DMS 273 treated with DMSO at 0.1 percent for 48 hours (cell line): ENCODE measurements at places on chromosomes 3 and 15.
A peak's percentile ranks its signal among the peaks of the same experiment; 100 is the strongest.

GRCh38 chr3:12686096-12686495, 22.2 kb upstream of the RAF1 start:
- no peak for DNase-seq

GRCh38 chr3:194330579-194330978, 20.5 kb downstream of the CPN2 start:
- no peak for DNase-seq

- no peak for DNase-seq
Observed at GRCh38 chr3:13529196-13530112, 19.5 kb upstream of the FBLN2 start.

DNA sequence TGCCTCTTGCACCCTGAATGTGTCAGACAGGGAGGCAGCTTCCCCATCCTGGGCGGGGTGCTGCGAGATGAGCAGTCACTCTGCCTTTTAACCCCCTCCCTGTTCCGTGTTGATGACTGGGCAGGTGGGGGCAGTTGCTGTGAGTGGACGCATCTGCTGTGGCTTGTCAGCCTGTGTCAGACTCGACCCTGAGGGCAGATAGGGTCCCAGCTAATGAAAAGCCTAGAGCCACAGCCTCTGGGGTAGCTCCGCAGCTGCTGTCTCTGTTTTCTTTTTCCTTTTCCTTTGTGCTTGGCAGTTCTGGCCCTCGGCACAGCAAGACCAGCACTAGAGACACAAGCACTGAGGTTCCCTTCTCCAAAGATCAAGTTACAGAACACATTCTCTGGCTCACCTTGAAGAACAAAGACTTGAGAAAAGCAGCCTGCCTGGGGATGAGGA, 43.0 kb upstream of the GLCE start:
- no peak for DNase-seq

DNA sequence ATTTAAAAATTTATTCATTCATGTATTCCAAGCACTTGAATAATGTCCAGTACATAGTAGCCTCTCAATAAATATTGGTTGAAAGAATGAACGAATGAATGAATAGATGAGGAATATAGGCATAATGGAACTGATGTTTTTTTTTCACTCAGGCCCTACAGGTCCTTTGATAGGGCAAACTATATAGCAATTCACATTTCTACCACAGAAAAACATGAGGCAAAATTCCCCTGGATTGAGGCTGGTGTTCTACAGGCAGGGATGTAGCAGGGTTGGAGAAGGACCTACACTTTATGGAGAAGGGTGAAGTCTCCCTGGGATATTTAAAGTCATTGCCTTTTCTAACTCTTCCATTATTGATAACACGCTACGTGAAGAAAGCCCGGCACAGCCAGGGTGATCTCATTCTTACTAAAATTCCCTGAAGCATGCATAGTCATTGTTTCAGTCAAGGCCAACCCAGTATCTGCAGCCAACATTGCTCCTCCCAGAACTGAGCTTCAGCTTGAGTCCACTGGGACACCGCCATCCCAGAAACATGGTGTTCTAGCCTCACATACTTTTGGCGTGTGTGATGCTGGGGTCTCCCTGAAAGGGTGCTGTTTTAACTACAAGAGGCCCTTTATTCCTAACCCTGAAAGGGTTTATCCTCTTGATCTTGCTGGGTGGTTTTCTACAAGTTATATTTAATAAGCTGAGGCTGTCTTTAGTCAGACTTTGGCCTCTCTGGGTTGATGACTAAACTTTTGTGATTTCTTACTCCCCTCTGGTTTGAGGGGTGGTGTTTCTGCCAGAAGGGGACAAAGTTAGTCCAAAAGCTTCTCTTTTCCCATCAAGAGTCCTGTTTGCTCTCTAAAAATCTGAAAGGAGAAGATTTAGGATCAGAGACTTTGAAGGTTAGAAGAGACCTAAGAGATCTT, 25.9 kb upstream of the FBN1 start:
- no peak for DNase-seq

- DNase-seq: no peak
Observed at GRCh38 chr3:74301056-74301455, 313.4 kb downstream of the CNTN3 start.

DNA sequence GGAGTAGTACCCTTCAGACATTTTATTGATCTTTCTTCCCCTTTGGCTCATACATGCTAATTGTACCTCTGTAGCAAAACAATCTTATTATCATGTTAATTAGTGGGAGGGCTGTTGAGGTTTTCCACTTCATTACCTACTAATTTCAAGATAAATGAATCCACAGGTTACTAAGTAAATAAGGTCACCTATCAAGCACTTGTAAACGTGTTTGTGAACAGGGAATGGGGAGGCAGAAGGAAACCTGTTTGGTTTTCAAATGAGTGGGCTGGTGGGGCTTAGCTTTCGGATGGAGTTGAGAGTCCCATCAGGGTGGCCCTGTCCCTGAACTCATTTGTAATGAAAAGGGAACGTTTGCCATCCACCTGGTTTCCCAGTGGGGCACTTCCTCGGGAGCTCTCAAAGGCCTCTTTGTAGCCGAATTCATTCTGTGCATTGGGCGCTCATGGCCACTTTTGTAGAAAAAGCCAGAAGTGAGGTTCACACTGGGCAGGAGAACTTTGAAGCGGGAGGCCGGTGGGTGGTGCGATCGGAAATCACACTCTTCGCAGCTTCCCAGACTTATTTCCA, 419.8 kb upstream of the NR2F2 start:
- no peak for DNase-seq

DNA sequence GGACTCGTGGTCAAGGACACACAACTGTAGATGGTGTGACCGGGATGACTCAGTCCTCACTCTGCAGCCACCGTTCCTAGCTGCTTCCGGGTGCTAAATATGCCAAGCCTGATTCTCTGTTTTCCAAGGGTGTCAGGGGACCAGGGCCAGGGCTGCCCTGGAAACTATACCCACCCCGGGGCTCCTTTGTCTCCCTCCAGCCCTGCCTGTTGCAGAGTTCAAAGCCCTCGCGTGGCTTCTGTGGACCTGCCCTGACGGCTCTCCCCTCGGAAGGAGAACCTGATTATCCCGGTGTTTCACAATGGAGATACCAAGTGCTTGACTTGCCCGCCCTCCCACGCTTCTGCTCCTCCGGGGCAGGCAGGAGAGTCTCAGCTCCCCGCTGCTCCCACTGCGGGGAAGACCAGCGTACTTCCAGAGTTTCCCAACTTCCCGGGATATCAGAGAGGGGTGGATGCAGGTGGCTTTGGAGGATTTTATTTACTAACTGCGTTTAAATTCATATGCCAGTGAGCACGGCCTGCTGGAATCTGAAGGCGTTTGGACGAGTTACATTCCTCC, 125.0 kb downstream of the ASB7 start:
- DNase-seq: no peak

GRCh38 chr3:12369598-12369997, 80.7 kb downstream of the PPARG start:
- no peak for DNase-seq

GRCh38 chr3:51522273-51522962, 16.1 kb upstream of the RAD54L2 start:
- DNase-seq: no peak

DNA sequence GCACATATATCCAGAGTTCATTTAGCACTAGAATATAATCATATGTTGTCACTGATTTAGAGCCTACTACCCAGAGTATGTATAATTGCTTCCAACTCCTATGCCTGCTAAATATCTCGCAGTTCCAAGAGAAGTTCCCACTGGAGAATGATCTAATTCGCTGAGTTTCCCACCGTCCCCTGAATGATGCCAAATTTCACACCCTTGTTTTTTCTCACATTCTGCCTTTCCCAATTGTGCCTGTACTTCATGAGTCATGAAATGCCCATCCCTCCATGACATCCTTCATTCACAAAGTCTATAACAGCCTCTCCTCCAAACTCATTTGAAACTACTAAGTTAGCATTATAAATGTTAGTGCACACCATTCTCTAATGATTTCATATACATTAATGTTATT, 177.2 kb downstream of the CBLB start:
- DNase-seq: no peak

DNA sequence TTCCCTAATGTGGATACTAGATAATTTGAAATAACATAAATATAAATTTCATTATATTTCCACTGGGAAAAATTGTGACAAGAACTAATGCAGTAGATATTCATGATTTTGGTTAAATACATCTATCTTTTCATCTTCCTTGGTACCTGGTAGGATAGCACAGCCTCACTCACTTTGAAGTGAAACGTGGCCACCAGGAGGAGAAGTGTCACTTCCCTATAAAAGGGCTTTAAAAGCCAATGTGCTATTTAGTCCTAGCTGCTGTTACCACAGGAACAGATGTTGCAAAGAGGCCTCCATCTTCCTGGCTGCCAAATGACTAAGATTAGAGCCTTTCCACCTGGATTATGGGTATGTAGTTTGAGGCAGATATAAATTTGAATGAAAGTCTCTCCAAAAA, 140.0 kb downstream of the PLOD2 start:
- no peak for DNase-seq

DNA sequence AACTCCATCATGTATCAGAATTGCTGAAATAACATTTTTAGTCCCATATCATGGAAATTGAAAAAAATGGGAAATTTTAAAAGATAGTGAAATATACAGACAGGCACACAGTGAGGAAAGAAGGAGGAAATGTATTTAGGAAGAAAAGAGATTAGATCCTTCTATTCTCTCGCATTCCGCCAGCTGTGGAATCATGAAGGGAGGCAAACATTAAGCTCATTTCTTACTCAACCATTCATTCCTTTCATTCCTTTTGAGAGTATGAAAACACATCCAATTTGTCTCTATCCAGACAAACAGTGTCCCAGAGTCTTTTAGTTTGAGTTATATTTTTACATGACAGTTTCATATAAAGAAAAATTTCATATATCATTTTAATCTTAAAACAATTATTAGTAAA, 52.5 kb upstream of the KCNMB2 start:
- no peak for DNase-seq

DNA sequence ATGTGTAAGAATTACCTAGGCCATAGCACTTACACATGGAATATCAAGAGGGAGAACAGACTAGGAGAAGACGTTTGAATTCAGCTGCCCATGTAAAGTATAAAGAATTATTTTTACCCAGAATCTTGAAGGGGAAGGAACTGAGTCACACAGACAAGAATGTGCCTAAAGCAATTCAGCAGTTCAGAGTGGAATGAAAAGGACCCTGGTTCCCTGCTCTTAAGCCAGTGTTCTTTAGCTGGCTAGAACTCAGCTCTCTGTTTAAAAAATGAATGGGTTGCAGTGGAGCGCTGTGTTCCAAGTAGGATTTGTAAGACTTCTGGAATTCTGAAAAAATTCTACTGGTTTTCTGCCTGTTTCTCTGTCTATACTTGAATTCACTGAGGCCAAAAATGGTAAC, 440.2 kb downstream of the LPP start:
- no peak for DNase-seq

DNA sequence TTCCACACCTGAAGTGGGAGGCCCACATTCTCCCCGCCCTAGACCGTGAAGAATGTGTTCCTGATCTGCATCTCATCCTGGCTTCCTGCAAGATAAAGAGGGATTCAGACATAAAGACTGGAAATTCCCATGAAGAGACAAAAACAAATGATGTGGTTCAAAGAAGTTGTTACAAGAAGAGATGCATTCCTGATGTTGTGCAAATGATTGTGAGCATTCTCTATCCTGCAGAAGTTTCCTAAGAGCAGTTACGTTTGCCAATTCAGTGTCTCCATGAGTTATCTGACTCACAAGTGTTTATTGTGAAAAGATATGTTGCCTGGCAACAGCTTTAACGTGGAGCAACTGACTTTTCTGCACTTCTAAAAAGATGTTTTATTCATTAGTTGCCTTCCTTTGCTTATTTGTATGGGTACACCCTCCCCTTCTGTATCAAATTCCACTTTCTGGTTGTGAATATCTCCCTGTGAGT, 107.8 kb downstream of the ZIC4 start:
- DNase-seq: no peak

- peak; percentile 64 for DNase-seq
Observed at GRCh38 chr15:58762731-58763130, 8.4 kb upstream of the MINDY2 start.

DNA sequence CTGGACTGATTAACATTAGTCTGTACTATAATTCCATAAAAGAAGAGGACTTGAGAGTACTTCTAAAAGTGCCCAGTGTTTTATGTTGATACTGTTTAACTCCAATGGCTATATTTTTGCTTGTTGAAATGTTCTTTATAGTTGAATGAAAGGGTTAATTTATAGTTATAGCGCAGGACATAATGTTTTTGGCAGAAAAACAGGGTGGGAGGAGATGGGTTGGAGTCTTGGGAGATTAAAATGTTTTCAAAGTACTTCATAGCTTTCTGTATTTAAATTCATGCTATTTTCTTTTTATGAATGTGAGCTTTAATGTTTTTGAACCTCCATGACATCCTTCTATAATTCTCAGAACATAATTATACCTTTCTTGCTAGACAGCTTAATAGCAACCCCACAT, 108.2 kb downstream of the CNTN3 start:
- no peak for DNase-seq

- DNase-seq: no peak
Observed at GRCh38 chr3:66644549-66644948, 143.7 kb upstream of the LRIG1 start.

- no peak for DNase-seq
Observed at GRCh38 chr3:23859012-23859743, 53.4 kb downstream of the UBE2E1 start.

- DNase-seq: no peak
Observed at GRCh38 chr15:81069356-81069755, 64.7 kb upstream of the CFAP161 start.
